ENCODE measurements at places on chromosomes 3 and 15.

GRCh38 chr3:102410616-102411015 is 24.2 kb upstream of the ZPLD1 start:
- no peak for DNase-seq

- DNase-seq, result no peak
Measured at GRCh38 chr3:104952146-104952972, 414.4 kb upstream of the ALCAM start.

GRCh38 chr15:79078763-79079410 is 11.7 kb downstream of the RASGRF1 start:
- DNase-seq, result no peak

DNA sequence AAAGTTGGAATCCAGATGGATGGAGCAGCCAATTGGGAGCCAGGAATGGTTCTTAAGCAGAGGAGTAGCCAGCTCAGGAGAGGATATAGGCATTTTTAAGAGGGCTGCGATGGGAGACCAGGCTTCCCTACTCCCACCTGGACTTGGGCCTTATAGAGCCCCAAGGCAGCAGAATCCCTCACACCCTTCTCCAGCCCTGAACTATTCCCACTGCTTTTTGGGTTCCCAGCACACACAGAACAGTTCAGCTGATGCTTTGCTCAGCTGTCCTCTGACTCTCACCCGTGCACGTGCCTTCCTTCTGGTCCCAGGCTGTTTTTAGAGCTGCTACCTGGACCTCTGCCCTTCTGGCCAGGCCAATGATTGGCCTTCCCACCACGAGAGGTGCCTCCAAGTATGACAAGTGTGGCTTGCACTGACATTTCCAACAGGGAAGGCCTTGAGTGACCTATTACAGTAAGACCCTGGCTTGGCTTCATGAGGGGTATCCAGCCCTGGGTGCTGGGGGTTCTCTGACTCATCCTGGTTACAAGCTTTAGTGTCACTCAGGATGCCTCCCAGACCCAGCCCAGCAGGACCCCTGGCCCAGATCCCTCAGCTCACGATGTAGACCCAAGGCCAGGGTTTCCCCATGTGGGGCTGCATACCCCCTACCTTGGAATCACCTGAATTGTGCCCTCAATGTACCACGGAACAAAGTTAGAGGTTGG is 25.2 kb downstream of the NOX5 start:
- DNase-seq, result no peak

DNA sequence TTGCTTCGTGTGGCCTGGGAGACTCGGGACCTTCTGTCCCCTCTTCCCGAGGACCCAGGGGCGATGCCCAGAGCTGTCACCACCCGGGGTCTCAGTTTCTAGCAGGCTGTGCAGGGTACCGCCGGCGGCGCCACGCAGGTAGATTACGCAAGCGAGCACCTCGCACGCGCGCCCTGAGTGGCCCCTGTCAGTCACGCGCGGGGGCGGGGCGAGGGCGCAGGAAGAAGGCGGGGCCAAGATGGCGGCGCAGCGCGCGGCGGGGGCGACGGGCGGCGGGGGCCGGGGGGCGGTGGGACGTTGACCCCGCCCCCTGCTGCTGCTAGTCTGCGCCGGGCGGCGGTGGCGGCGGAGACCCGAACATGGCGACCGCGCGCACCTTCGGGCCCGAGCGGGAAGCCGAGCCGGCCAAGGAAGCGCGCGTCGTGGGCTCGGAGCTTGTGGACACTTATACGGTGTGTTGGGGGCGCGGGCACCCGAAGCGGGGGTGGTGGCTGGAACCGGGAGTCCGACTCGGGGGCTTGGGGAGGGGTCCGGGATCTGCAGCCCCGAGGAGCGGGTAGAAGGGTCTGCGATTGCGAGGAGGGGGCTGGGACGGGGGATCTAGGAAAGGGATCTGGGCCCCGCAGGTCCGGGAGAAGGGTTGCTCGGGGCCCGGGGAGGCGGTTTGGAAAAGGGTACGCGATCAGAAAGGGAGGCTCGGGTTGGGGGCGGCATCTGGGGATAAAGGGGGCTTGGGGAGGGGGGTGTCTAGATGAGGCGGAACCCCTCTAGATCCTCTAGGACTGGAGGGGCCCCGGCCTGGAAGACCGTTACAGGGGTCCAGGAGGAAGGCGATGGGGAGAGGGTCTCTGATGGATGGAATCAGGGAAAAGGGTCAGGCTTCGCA is at the start of gene NISCH:
NISCH (plus strand) TSS at position 322 of the 886 bp plus-strand sequence; CDS start at position 360, 38 bp downstream.
- peak; percentile 75 for DNase-seq

GRCh38 chr3:52852419-52852818 is 17.6 kb upstream of the MUSTN1 start:
- no peak for DNase-seq

- DNase-seq, result peak; percentile 15
Measured at GRCh38 chr3:28476194-28476593, 127.6 kb upstream of the AZI2 start.

DNA sequence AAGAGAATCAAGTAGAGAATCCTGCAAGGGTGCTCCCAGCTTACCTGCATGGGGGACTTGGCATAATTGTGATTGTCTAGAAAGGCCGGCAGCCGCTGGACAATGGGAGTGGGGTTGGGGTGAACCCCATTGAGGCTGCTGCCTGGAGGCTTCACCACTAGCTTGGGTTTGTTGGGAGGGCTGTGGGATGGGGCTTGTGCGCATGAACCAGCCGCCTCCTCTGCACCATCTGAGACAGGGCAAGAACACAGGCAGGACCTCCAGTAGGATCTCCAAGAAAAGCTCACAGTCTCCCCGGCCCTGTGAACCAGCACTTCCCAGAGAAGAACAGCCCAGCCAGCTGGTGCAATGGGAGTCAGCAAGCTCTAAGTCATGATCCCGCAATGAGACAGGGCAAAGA is 39.8 kb downstream of the SEMA3G start:
- no peak for DNase-seq

DNA sequence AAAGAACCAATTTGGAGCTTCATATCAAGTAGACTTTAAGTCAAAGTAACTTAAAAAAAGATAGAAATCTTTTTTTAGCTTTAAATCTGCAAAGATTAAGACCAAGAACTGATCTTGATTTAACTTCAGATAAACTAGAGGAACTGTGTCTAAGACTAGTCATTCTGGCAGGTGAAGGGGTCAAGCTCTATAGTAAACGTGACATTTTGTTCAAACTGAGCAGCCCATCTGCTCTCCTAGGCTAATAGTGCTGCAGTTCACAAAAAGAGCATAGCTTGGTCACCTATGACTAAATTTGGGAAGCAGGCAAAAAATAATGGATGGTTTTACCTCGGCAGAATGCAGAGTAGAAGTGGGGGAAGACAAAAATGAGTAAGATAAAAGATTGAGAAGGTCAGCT is 168.8 kb upstream of the ALCAM start:
- no peak for DNase-seq

DNA sequence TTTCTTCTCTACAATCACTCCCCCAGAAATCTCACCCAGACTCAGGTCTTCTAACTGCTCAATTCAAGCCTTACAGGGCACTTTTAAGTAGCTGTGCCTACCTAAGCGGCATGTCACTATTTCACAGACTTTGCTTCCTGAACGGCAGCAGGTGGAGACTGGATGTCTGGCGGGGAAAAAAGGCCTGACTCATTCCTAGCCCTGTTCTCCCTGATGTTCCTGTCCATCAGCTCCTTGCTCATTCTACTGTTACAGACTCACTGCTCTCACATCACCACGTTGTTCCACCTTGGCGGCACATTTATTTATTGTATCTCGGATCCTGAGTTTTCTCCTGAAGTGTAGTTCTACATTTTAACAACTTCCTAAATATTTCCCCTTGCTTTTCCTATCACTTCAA is 52.6 kb upstream of the ATP11B start:
- DNase-seq, result no peak

DNA sequence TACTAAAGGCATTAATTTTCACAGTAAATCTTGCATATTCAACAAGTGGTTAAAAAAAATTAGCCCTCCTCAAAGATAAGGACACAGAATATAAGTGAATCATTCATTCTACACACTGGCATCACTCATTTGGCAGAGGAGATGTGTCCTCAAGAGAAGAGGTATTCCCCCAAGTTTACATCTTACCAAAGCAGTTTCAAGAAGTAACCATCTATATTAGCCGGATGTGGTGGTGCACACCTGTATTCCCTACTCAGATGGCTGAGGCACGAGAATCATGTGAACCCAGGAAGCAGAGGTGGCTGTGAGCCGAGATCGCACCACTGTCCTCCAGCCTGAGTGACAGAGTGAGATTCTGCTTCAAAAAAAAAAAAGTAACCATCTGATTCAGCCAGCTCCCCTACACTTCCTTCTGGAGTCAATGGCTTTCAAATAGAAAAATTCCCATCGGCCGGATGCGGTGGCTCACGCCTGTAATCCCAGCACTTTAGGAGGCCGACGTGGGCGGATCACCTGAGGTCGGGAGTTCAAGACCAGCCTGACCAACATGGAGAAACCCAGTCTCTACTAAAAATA is 15.4 kb downstream of the RAF1 start:
- no peak for DNase-seq

- no peak for DNase-seq
Measured at GRCh38 chr3:11509173-11510000, 134.3 kb downstream of the VGLL4 start.

DNA sequence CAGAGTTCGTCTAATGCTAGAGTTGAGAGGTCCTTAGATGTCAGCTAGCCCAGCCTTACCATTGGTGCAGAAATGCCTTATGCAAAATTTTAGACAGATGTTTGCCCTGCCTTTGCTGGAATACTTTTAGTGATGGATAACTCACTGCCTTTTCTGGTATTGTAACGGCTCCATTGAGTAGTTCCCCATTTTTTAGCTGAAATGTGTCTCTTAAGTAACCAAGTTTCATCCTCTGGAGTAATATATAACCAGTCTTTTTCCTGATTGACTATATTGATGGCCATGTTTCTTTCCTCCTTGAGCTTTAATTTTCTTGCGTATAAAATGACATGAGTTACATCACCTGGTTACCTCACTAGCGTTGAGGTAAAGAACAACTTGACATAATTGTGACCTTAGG is 45.0 kb downstream of the SNRK start:
- no peak for DNase-seq
